ENCODE measurements at places on chromosomes 3 and 15. TPM values are rescaled to one million over a fixed set of nuclear protein-coding genes. Genes with fewer than 3 reads are reported as not detected.

DNA sequence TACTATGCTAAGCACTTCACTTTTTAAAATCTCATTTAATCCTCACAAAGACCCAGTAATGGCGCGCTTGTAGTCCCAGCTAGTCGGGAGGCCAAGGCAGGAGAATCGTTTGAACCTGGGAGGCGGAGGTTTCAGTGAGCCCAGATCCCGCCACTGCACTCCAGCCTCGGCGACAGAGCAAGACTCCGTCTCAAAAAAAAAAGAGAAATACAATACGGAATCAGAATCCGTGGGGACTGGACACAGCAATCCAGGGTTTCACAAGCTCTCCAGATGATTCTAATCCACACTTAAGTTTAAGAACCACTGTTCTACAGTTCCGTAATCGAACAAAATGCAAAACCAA is 426 bp upstream of the SUMF1 start:
- DNase-seq, result no peak

PLSCR2 gene
- 9.4 TPM for total RNA-seq

GRCh38 chr3:114627770-114628169 is 333.9 kb downstream of the TIGIT start:
- no peak for DNase-seq

DNA sequence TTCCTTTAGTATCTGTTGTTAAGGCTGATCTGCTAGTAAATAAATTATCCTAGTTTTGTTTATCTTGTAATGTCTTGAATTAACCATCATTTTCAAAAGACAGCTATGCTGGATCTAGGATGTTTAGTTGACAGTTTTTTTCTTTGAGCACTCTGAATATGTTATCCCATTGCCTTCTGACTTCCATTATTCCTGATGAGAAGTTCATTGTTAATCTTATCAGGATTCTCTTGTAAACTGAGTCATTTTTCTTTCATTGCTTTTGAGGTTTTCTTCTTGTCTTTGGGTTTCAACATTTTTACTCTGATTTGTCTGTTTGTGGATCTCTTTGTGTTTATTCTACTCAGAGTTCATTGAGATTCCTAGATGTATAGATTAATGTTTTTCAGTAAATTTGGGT is 157.7 kb downstream of the WNT7A start:
- no peak for DNase-seq

DNA sequence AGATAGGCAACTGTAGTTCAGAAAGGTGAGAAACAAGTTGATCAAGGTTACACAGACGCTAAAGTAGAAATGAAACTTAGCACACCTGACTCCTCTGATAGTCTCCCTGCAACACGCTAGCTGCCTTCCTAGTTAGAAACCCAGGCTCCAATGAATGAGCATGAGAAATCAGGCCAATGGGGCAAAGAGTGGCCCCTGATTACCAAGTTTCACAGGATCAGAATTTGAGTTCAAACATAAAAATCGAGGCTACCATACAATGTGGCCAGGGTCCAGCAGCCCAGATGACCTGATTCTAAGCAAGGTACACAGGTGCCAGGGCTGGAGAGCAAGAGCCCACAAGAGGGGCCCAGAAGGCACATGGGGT is 7.7 kb downstream of the PLD1 start:
- no peak for DNase-seq

- no peak for DNase-seq
Observed at GRCh38 chr3:102030661-102031060, 181.3 kb downstream of the NFKBIZ start.

DNA sequence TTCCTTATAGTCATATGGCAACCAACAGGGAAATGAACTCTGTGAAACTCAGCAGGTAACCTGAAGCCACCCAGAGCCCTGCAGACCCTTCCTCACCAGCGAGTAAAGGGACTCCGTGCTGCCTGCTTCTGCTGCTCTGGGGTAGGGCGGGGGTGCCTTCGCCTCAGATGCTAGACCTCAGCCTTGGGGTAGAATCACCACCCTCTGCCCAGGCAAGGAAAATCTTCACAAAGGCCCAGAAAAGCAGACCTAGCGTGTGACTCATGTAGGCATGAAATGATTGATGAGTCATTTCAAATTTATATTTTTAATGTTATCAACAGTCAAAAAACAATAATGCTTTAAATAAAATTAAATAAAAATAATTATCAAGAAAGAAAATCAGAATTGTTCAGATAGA is 6.6 kb downstream of the STIMATE start:
- no peak for DNase-seq
